Fibroblast of skin of right biceps (primary cell): ENCODE measurements at places on chromosomes 1 and 21.
A peak's percentile ranks its signal among the peaks of the same experiment; 100 is the strongest.

- no peak for DNase-seq
Observed at GRCh38 chr1:158830074-158830677, 975 bp upstream of the MNDA start.

GRCh38 chr1:104266612-104267011, 516.9 kb downstream of the AMY1C start:
- no peak for DNase-seq

DNA sequence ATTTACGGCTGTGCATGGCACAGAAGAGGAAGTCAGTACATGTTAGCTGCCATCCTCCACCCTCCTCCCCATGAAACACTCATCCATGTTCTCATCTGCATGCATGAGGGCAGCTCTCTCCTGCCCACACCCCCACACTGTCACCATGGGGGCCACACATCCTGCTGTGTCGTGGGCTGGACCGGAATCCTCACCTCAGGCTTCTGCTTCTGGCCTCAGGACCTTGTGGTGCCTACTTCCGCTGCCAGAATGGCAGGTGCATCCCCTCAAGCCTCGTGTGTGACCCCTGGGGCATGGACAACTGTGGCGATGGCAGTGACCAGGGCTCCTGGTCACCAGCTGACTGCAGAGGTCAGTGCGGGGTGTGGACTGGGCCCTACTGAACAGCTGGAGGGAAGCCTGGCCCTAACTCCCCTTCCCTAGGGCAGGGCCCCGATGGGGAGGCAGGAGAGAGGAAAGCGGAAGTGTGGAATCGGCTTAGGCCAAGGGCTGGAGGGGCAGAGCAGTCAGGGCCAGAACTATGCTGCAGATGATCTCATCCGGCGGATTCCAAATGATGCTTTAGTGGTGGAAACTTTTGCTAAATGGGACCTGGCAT, 3.8 kb downstream of the LDLRAD2 start:
- DNase-seq, result no peak

DNA sequence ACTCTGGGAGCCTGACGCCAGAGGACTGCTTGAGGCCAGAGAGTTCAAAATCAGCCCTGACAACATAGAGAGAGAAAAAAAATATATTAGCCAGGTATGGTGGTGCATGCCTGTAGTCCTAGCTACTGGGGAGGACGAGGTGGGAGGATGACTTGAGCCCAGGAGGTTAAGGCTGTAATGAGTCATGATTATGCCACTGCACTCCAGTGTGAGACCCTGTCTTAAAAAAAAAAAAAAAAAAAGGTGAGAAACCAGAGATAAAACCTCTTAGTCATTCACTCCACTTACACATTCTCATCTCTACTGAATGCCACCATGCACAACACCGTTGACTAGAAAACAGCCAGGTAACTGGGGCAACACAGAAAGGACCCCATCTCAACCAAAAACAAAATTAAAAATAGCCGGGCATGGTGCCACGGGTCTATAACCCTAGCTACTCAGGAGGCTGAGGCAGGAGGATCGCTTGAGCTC, 178.1 kb downstream of the SLC45A1 start:
- no peak for DNase-seq

GRCh38 chr1:64962441-64962840, 3.9 kb downstream of the JAK1 start:
- DNase-seq, result no peak

- DNase-seq, result peak; percentile 72
Observed at GRCh38 chr1:147494998-147495580, 46.2 kb upstream of the BCL9 start.

GRCh38 chr1:153746174-153746573, 18.3 kb downstream of the INTS3 start:
- no peak for DNase-seq

- DNase-seq, result no peak
Observed at GRCh38 chr1:18161690-18162089, 54.1 kb downstream of the IGSF21 start.

DNA sequence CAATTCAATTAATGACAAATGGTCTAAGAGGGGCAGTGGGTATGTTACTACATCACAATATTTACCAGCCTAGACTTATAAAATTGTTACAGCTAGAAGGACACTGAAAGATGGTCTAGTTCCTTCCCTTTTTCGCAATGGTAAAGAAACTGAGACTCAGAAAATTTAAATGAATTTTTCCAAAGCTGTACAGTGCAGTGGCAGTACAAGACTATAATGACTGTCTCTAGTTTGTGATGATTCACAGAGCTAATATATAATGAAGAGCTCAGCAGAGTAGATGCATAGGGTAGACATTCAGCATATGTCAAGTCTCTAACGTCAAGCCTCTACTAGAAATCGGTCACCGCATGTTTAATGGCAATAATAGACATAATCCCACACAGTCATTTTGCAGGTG, 4.6 kb downstream of the PLPP3 start:
- no peak for DNase-seq

- DNase-seq, result no peak
Observed at GRCh38 chr1:8551613-8552489, 233.9 kb downstream of the SLC45A1 start.

GRCh38 chr1:224429616-224430326, 4.8 kb downstream of the WDR26 start:
- no peak for DNase-seq

DNA sequence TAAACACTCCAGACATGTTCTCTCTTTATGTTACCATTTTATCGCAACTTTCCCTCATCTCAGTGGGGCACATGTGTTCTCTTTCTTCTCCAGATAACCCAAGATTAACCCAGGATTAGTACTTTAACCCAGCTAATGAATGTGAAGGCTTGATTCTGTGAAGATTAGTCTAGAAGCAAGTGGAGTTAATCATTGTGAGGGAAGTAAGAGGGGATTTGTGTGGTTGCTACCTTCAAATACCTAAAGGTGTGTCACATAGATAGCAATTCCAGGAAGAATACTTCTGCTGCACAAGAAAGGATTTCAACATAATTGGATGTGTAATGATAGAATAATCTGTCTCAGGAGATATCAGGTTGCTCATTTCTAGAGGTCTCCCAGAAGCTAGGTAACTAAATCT, 327.1 kb downstream of the PBX1 start:
- DNase-seq, result no peak

DNA sequence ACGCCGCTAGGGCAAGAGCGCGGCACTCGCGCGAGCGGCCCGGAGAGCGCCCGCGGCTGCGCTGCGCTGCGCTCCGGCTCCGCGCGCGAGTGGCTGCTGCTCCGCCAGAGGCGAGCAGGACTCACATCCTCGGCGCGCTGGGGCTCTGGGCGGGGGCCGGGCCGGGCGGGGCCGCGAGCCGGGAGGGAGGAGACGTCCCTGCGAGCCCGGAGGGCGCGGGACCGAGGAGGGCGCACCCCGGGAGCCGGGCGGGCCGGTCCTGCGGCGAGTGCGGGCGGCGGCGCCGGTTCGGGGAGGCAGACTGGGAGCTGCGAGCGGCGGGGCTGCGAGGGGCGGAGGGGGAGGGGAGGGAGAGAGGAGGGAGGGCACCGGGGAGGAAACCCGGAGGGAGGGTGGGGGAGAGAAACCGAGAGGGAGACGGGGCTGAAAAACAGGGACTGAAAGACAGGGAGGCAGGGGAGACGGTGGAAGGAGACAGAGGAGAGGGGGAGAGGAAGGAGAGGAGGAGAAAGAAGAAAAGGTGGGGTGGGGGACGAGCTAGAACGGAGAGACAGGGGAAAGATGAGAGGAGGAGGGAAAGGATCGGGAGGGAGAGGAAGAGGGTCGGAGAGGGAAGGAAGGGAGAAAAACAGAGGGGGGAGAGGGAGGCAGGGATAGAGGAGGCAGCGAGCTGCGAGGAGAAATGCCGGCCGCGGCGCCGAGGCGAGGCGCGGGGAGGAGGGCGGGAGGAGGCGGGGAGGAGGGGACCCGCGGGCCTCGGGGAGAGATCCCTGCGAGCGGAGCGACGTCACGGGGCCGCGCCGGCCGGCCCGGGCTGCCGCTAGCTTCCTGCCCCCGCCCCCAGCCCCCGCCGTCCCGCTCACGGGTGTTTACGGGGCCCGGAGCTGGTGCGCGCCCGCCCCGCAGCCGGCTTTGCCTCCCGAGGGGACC, at the start of gene CAMK2N1:
Gene CAMK2N1 (minus strand): TSS at position 684 of the 930 bp plus-strand sequence. CDS start 831 bp downstream, outside the sequence.
- DNase-seq, result peak; percentile 64

DNA sequence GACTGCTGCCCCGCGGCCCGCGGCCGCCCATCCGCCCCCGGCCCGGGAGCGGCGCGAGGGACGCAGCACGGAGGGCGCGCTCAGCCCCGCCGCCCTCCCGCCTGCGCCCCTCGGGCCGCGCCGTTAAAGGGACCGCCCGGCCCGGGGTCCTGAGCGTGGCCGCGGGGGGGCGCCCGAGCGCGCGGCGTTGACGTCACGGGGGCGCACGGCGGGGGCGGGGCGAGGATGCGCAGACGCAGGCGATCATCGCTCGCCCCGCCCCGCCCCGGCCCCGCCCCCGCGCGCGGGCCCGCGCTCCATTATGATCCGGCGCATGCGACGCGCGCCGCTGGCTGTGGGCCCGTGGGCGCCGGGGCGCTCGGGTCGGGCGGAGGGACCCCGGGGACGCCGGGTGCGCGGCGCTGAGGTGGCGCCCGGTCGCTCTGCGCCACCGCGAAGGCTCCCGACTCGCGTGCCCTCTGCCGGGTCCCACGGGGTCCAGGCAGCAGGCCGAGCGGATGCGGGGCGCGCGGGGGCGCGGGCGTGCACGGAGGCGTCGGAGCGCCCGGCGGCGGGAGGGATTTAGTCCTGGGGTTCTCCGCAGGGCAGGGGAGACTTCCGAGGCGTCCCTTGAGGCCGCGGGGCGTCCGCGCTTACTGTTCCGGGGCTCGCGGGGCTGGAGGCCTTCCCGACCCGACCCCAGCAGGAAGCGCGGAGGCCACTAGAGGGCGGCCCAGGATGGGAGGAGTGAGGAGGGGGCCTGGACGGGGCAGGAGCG, at the start of gene DVL1:
Gene DVL1 (minus strand): TSS at position 163 of the 757 bp plus-strand sequence. CDS start 353 bp downstream, outside the sequence.
- peak; percentile 74 for DNase-seq

DNA sequence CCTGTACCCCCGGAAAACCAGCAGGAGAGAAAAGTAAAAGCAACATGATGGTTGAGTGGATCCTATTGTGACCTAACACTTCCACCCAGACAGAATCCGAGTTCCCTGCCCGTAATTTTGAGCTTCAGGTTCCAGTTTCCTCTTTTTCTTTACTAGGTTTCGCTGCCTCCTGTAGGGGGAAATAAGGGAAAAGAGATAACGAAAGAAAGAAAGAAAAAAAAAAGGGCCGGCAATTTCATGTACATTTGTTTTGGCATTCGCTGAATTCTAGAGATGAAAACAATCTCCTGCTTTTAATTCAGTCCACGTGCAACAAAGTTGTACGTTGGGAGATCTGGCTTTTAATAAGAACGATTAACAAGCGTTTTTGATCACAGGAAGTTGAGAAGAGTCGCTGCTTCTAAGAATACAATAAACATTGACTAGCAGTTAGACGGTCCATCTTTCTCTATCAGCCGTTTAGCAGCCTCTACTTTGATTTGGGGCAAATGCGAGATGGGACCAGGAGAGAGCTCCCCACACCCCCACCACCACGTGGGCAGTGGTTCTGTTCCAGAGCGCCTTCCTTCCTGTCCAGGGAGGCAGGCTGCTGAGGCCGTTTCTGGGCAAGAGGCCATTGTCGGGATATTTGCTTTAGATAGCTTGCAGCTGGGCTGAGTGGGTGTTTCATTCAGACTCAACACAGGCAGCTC, 155.9 kb upstream of the RUNX1 start:
- peak; percentile 88 for DNase-seq

DNA sequence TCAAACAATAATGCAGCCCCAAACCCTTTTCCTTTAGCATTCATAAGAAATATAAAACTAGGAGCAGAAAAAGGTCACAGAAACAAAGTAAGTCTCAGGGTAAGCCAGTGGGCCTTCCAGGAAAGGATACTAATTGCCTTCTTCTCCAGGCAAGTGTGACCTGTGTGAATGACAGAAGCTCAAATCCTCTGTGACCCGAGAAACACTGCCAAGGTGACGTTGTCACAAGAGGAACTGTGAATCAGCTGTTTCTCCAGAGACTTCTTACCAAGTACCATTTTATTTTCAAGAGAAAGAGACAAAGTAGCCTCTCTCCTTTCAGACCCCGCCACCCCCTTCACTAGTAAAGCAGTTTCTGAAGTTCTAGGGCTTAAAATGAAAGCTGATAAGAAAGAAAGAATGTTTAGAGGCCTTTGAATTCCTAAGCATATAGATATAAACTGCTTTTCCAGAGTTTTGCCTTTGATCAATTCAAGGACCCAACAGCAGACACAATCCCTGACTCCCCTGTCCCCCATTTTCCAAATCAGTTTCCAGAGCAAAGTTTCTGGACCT, 155.6 kb downstream of the NUF2 start:
- DNase-seq, result no peak

GRCh38 chr1:204894606-204895005, 23.9 kb downstream of the NFASC start:
- no peak for DNase-seq

DNA sequence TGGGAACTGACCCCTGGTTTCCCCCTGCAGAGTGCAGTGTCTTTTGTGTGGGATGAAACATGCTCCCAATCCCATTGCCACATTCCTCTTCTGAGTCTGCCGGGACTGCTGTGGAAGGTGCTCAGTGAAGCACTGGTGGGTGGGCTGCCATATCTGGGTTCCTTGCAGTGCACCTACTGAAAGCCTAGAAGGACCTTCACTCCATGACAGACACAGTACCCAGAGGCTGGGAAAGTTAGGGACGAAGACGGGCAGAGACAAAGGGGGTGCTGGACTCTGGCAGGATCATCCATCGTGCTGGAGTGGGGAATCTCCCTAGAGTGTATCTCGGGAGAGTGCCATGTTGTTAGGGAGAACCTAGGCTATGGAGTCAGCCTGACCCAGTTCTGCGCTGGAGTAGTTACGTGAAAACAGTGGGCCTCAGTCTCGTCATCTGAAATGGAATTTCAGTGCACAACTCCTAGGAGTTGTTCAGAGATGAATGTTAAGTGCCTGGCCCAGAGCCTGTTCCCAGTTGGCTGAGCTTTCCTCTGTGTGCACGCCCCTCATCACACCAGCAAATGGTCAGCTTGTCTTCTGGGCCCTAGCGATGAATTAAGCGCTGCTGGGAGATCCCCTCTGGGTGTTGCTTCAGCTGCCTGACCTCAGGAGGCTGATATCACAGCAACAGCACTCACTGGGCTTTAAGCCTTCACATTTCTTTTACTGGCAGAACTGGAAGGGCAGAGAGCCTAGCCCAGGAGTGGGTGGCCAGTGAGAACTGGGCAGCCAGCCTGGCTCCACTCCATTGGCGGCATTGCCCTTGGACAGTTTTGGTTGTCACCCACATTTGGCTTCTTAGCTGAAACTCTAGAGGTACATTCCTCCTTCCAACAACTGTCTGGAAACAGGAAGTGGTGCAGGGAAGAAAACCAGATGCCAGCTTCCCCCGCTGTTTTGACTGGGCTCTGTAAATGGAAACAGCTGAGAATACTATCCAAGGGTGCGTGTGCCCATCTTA, 479.8 kb upstream of the VAMP3 start:
- peak; percentile 58 for DNase-seq

- DNase-seq, result no peak
Observed at GRCh38 chr1:111201275-111202090, 1.0 kb upstream of the DENND2D start.
